GM10248 (cell line): ENCODE measurements at places on chromosomes 6 and 20.
A peak's percentile ranks its signal among the peaks of the same experiment; 100 is the strongest.

- no peak for DNase-seq
Observed at GRCh38 chr6:143549949-143550268, 38.4 kb upstream of the FUCA2 start.

- DNase-seq: no peak
Observed at GRCh38 chr6:90429713-90430112, 133.1 kb upstream of the BACH2 start.

DNA sequence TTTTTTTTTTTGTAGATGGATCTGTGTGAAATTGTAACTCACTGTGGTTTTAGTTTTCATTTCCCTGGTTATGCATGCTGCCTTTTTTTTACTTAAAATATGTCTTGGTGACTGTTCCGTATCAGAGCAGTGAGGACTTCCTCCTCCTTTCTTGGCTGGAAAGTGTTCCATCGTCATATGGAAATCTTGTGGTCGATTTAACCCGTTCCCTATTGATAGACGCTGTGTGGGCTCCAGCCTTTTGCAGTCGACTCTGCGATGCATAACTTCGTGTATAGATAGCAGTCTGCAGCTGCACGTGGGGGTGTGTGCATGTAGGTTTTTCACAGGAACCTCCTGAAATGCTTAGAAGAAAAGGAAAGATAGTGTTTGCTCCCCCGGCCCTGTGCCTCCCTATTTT lies 28.1 kb upstream of the PNPLA1 start:
- DNase-seq: peak; percentile 60

- DNase-seq: no peak
Observed at GRCh38 chr20:44056010-44056698, 130.8 kb downstream of the JPH2 start.

DNA sequence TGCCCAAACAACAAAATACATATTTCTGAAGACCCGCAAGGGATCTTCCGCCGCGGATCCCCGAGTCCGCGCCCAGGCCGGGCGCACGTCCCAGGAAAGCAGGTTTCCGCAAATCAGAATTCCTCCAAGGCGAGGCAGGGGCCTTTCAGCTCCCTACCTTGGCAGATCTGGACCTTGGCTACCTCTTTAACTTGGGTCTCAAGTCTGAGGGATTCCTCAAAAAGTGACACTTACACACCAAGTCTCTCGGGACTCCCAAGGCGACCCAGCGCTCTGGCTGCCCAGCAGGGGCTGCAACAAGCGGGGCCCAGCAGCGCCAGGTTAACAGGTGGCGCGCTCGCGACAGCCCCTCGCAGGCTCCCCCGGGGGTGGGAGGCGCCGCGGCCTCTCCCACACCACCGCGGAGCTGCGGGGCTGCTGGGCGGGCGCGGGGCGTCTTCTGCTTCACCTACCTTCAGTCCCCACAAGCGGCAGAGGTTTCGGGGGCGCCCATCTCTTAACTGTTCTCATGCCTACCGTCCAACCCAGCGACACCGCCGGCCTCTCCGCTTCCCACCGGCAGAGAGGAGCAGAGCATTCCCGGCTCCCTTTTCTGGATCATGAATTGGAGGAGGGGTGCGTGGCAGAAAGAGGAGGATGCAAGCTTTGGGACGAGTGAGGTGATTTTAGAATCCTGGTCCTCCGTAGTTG lies 414 bp downstream of the SIM1 start:
- no peak for DNase-seq
